ENCODE measurements at places on chromosomes 16 and 17. TPM values are rescaled to one million over a fixed set of nuclear protein-coding genes. Genes with fewer than 3 reads are reported as not detected.

DNA sequence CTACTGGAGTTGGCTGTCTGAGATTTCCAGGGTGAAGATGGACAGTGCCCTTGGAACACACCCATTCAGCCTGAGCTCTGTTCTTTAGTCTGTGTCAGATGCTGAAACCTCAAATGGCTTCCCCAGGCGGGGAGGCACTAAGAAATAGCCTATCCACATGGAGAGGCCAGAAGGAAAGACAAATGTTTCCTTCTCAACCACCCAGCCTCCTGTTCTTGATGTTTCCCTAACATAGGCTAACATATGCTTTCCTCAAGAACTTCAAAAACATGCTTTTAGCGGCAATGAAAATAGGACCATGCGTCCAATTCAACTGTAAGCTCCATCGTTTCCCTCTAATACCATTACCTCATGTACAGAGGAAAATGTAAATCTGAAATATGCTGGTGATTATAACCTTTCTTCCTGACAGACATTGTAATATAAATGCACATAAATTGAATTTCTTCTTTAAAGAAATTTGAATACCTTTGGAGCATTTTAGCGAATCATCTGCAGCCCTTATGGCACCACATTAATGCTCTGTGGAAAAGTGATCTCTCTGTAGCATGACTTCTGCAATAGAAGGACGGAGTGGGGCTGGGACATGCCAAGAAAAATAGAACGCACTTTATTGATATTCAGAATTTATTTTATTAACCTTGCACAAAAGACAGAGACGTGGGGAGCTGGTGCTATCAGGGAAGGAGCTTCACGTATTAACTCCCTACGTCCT, 60.1 kb downstream of the IRX3 start:
- no peaks in the 10 kb centered on the region for H3K36me3 ChIP-seq
- DNase-seq = no peak
- H3K27me3 ChIP-seq = no peaks in the 10 kb centered on the region
- no peak overlapping the region for H3K4me3 ChIP-seq
- H3K27ac ChIP-seq = no peak overlapping the region

ADAMTS18 gene
- 0.25 TPM for total RNA-seq

- no peak overlapping the region for H3K27ac ChIP-seq
- no peaks in the 10 kb centered on the region for H3K36me3 ChIP-seq
- H3K4me3 ChIP-seq = no peak overlapping the region
- DNase-seq = no peak
- peaks cover 15% of the 10 kb centered on the region for H3K4me1 ChIP-seq
Observed at GRCh38 chr17:57032343-57032742, 52.7 kb upstream of the AKAP1 start.

PITPNM3 gene
- total RNA-seq = 8.6 TPM

GRCh38 chr17:56679115-56679776, 85.7 kb downstream of the NOG start:
- peak overlapping the region; percentile 30 for H3K4me3 ChIP-seq
- H3K4me1 ChIP-seq = peaks cover 10% of the 10 kb centered on the region
- no peaks in the 10 kb centered on the region for H3K27me3 ChIP-seq
- no peak for DNase-seq
- H3K36me3 ChIP-seq = no peaks in the 10 kb centered on the region
- H3K27ac ChIP-seq = peak overlapping the region; percentile 13

NFATC3 gene
- 51.8 TPM for total RNA-seq

DNA sequence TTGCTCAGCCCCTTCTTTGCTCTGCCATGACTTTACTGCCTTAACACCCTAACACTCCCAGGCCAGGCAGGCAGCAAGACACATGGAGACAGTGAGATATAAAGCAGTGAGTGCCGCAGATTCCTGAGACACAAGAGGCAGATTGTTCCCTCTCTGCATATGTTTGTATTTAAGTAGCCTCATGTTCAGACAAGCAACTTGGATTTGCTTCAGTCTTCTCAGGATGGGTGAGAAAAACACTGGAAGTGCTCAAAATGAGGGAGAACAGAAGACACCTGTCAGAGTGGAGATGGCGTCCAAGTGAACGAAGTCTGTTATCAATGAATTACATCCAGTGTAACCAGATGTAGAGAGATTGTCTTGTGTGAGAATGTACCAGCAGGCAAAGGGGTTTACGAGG, 86.8 kb downstream of the CES1 start:
- no peaks in the 10 kb centered on the region for H3K36me3 ChIP-seq
- no peaks in the 10 kb centered on the region for H3K27me3 ChIP-seq
- H3K4me3 ChIP-seq = no peak overlapping the region
- H3K4me1 ChIP-seq = no peaks in the 10 kb centered on the region
- no peak overlapping the region for H3K27ac ChIP-seq

DNA sequence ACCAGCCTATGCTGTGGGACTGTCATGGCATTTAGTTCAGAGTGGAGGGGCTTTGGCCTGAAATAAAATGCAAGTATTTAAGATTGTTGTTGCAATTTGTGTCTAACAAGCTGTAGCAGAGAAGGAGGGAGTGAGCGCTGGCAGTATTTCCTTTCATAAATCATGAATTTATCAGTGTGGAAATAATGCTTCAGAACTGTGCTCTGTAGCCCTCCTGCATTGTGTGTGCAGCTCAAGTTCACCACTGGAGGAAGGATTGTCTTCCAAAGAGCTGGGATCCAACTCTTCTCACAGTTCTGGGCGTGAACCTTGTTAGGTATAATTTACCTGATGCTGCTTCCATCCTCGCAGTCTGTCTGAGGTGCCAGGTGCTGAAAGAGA, 15.1 kb downstream of the SNX11 start:
- no peak overlapping the region for H3K4me3 ChIP-seq
- H3K27ac ChIP-seq = no peak overlapping the region
- H3K4me1 ChIP-seq = no peaks in the 10 kb centered on the region
- H3K27me3 ChIP-seq = no peaks in the 10 kb centered on the region

DNA sequence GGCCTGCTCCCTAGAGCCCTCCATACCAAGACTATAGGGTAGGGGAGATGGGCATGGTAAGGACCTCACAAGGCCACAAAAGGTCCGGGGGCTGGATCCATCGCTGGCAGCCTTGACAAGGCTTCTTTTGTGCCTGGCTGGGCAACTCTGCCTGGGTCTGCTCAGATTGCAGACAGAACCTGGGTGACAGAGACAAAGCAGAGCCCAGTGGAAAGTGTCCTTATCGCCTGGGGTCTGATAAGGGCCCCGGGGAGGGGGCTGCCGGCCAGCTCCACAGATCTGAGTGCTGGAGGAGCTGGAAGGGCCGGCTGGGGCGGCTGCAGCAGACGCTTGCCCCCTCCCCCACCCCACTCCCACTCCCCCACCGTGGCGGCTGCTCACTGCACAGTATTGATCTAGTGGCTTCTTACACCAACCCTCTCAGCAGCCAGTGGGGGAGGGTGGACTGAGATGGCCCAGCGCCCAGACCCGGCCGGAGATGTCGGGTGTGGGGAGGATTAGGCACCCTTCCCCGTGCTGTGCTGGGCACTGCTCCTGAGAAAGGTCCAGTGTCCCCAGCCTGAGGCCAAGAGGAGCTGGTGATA, 7.2 kb downstream of the MMP15 start:
- H3K4me3 ChIP-seq = no peak overlapping the region
- no peaks in the 10 kb centered on the region for H3K36me3 ChIP-seq
- no peak overlapping the region for H3K27ac ChIP-seq
- no peak for DNase-seq
- H3K27me3 ChIP-seq = no peaks in the 10 kb centered on the region

GRCh38 chr16:66878067-66878466, 2.2 kb upstream of the PDP2 start:
- DNase-seq = no peak
- H3K4me1 ChIP-seq = peaks cover 20% of the 10 kb centered on the region
- no peak overlapping the region for H3K27ac ChIP-seq
- H3K27me3 ChIP-seq = no peaks in the 10 kb centered on the region
- H3K4me3 ChIP-seq = no peak overlapping the region

DNA sequence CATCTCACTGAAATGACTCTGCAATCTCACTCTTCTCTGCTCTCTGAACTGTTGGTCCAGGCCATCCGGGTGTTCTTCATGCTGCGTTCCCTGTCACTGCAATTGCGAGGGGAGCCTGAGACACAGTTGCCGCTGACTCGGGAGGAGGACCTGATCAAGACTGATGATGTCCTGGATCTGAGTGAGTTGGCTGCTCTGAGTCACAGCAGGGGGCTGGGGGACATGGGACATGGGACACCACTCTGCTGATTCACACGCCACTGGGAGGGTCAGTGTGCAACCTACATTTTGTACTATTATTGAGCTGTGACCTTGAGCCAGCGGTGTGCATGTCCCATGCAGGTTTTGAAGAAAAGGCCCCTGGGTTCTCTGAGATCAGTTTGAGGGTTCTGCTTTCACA, 116.5 kb downstream of the CLEC16A start:
- H3K4me1 ChIP-seq = peaks cover 8% of the 10 kb centered on the region
- H3K36me3 ChIP-seq = no peaks in the 10 kb centered on the region
- H3K27me3 ChIP-seq = no peaks in the 10 kb centered on the region

LHX1 gene
- not detected for total RNA-seq

MYO15A gene
- total RNA-seq = 6.1 TPM

SDR42E2 gene
- not detected for total RNA-seq

HOXB6 gene
- total RNA-seq = 1.2 TPM

ZNF423 gene
- 10.3 TPM for total RNA-seq

GRCh38 chr16:3046641-3047386, 453 bp downstream of the MMP25 start:
- H3K4me1 ChIP-seq = peaks cover 26% of the 10 kb centered on the region
- DNase-seq = no peak
- peak overlapping the region; percentile 51 for H3K4me3 ChIP-seq
- peaks cover 33% of the 10 kb centered on the region for H3K27me3 ChIP-seq

DNA sequence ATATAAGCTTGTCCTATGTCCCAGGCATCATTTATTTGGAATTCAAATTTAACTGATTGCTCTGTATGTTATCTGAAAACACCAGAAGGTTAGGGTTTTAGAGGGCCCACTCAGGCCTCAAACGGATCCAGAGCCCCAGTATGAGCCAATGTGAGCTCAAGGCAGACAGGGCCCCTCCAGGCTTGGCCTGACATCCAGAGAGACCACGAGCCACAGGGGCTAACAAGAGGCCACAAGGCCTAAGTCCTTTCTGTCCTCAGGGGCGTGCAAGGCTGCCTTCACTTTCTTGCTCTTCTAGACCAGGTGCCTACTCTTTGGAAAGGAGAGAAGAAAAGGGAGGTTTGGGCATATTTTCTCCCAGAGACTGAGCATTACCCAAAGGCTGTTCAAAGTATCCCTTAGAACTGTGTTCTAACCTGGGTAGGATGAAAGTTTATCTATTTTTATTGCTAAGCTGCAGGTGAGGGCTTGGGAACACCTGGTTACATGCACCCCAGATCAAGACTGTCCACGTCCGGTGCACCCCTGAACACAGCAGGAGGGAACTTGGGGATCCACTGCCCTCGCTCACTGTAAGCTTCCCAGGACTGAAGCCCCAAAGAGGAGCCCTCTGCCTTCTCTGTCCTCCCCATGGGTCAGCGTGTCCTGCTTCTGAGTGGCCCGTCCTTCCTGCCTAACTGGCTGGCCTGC, 1.5 kb upstream of the ENGASE start:
- H3K36me3 ChIP-seq = no peaks in the 10 kb centered on the region
- peaks cover 28% of the 10 kb centered on the region for H3K4me1 ChIP-seq
- peak overlapping the region; percentile 90 for H3K27ac ChIP-seq
- H3K4me3 ChIP-seq = no peak overlapping the region

ROGDI gene
- 14.0 TPM for total RNA-seq

DNA sequence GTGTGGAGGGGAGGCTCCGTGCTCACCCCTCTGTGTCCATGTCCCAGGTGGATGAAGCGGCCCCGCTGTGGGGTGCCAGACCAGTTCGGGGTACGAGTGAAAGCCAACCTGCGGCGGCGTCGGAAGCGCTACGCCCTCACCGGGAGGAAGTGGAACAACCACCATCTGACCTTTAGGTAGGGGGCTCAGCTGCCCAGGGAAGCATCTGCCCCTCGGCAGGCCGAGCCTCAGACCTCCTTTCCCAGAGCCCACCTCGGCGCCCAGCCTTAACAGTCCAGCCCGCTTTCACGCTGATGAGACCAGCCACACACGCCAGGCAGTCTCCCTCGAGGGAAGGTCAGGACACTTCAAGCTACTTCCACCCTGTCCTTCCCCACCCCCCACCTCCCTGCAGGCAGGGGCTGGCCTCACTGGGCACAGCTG, 12.7 kb downstream of the MMP15 start:
- no peaks in the 10 kb centered on the region for H3K4me1 ChIP-seq
- no peaks in the 10 kb centered on the region for H3K27me3 ChIP-seq
- H3K27ac ChIP-seq = no peak overlapping the region

- H3K4me3 ChIP-seq = no peak overlapping the region
- H3K4me1 ChIP-seq = peaks cover 35% of the 10 kb centered on the region
- no peak overlapping the region for H3K27ac ChIP-seq
- H3K36me3 ChIP-seq = no peaks in the 10 kb centered on the region
Observed at GRCh38 chr17:39994448-39994847, 13.8 kb downstream of the PSMD3 start.

DNA sequence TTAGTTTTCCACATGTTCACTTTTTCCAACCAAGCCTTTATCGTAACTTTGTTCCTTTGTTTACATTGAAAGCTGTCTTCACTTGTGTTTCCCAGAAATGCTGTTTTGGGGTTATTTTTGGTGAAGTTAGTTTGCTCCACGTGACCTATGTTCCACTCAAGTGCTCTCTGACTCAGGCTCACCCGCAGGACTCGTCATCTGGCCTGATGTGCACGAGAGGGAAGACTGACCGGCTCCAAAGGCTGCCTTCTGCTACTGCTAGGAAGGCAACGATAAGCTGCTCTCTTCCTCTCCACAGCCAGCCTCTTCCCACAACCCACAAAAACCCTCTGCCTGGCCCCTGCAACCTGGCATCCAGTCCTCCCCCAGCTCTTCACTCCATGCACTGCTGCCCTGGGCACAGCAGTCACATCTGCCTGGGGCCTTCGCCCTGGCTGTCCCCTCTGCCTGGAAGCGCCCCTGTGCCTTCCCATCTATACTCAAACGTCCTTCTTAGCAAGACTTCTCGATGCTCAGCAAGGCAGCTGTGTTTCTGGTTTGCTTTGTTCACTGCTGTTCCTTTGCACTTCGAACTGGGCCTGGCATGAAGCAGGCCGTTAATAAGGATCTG, 28.0 kb downstream of the ZCCHC14 start:
- H3K36me3 ChIP-seq = no peaks in the 10 kb centered on the region
- H3K4me1 ChIP-seq = peaks cover 71% of the 10 kb centered on the region
- DNase-seq = no peak
- peak overlapping the region; percentile 34 for H3K4me3 ChIP-seq
- H3K27ac ChIP-seq = peak overlapping the region; percentile 94
- no peaks in the 10 kb centered on the region for H3K27me3 ChIP-seq

TEX14 gene
- not detected for total RNA-seq

All from vagina (tissue), 2 donors.